ENCODE measurements at places on chromosomes 6 and 20.

DNA sequence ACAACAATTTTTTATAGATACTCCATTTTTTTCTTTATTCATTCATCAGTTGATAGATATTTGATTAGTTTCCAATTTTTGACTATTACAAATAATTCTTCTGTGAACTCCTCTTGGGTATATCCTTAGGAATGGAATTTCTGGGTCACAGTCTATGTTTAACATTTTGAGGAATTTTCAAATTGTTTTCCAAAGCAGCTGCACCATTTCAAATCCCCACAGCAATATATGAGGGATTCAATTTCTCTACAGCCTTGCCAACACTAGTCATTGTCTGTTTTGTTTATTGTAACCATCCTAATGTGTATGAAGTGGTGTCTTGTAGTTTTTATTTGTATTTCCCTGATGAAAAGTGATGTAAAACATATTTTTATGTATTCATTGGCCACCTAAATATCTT is 320.3 kb upstream of the DEFB112 start:
- no peak for DNase-seq

GRCh38 chr20:31836853-31837608 is 8.4 kb downstream of the FOXS1 start:
- no peak for DNase-seq

DNA sequence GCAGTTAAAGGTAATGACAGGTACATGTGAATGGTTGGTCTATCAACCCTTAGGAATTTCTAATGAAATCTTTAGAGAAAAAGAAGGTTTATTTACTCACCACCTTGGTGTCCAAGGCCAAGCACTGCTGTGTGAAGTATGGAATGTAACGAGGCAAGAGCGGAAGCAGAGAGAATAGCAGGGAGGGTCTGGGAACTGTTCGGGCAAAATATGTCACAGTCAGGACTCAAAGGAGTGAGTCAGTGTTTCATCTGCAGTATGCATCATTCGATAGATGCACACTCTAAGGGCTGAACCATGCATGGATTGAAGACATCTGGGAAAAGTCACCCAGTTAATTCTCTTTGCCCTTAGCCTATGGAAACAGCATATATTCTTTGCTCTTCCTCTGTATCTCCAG is 33.2 kb downstream of the ADGRF5 start:
- DNase-seq, result no peak

DNA sequence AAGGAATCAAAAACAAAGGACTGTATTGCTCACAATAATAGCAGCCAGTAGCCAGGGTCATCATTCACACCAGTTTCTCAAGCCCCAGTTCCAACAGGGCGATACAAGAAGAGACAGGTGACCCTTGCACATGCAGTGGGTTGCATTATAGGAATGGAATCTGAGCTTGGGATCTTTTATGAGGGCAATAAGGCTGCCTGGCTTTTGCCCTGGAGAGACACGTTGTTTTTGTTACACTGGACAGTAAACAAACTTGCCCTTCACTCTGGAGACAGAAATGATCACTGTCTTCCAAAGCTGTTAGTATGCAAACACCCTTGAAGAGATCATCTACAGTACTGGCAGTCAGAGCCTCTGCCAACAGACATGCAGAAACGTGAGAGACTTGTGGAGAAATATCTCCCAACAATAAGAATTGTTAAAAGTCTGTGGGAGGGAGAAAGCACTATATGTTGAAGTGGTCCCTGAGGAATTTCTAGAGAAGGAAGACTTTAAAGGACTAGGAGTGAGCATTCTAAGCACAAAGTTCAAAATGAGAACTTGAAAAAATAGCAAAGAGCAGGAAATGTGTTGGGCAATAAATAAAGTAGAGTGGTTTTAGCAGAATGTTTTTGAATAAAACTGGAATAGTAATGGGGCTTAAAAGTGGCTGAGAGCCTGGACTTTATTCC is 6.2 kb upstream of the COL12A1 start:
- DNase-seq, result no peak

DNA sequence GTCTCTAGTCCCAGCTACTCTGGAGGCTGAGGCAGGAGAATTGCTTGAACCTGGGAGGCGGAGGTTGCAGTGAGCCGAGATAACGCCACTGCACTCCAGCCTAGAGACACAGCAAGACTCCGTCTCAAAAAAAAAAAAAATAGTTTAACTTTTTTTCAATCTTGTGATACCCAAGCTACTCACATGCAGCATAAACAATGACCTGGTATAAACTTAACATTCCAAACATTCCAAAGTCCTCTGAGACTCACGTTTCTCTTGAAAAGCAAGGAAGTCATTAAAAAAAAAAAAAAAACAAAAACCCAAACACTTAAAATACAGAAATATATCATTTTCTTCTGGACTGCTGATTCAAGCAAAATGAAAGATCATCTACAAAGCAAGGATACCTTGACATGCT is 14.3 kb downstream of the CRNKL1 start:
- no peak for DNase-seq

DNA sequence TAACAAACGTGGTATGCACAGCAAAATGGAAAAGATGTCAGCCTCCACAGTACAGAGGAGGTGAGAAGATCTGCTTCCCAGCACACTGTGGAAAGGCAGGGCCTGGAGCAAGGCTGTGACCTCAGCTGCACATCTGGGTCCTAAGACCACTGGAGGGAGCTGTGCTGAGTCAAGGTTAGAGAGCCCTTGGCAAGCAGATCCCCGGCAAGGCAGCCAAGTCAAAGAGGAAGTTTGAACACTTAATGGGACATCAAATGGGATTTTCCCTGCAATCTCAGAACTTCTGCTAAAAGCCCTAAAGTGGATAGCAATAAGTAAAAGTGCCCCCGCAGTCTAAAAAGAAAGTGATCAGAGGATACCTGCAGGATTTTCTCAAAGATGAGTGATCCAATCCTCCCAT is 39.5 kb downstream of the UNC5CL start:
- DNase-seq, result no peak

- DNase-seq, result no peak
Measured at GRCh38 chr6:144036064-144036834, 28.2 kb upstream of the PLAGL1 start.

GRCh38 chr20:24987244-24987643 is 5.3 kb downstream of the APMAP start:
- DNase-seq, result peak; percentile 9

GRCh38 chr20:36145877-36146707 is 8.4 kb upstream of the EPB41L1 start:
- DNase-seq, result no peak

DNA sequence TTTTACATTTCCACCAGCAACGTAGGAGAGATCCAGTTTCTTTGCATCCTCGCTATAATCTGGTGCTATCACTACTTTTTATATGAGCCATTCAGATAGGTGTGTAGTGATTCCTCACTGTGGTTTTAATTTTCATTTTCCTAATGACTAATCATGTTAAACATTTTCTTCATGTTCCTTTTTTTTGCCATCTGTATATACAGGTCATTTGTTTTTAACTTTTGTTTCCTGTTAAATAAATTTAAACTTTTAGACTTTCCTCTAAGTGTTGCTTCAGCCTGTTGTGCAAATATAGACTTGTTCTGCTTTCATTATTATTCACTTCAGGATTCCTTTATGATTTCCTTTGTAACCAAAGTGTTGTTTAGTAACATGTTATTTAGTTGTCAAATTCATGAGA is 697.4 kb downstream of the PTPRT start:
- DNase-seq, result no peak

- DNase-seq, result no peak
Measured at GRCh38 chr6:87250019-87250418, 72.4 kb upstream of the SMIM8 start.

DNA sequence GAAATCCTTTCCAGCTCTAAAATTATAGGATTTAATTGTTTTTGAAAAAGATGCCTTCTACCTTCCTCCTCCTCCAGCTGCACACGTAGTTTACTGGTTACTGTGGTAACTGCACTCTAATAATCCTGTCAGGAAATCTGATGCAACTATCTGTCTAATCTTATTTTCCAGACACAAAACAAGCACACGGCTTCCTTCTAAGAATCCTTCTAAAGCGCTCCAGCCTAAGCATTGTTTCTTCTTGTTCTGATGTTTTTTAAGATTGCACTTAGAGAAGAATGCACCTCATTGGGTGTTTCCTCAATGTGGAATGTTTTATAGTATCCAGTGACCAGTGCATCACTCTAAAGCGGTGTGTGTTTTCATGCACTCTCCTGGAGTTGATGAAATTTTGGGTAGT is 63.6 kb downstream of the CARMIL1 start:
- no peak for DNase-seq

DNA sequence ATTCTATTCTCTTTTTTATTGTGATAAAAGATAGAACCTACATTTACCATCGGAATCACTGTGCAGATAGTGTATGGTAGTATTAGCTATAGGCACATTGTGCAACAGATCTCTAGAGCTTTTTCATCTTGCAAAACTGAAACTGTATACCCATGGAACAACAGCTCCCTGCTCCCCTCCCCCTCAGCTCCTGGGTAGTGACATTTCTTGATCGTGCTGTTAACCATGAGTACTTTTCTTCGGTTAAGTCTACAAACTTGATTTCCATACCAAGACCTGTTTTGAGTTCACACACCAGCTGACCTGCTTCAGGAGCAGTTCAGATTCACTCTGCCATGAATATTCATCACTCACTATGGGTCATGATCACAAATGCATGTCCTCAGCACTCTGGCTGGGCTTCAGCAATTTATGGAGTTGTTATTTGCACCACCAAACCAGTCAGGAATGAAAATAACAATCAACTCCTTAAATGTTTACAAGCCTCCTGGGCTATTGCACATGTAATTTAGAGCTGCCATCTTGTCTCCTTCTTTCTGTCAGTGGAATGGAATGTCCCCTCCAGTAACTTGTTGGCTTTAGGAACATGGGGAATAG is 32.8 kb downstream of the PRDM1 start:
- DNase-seq, result no peak
